Small intestine (tissue), 16 donors: ENCODE measurements at places on chromosomes 1 and 21.
A peak's percentile ranks its signal among the peaks of the same experiment; 100 is the strongest.

DNA sequence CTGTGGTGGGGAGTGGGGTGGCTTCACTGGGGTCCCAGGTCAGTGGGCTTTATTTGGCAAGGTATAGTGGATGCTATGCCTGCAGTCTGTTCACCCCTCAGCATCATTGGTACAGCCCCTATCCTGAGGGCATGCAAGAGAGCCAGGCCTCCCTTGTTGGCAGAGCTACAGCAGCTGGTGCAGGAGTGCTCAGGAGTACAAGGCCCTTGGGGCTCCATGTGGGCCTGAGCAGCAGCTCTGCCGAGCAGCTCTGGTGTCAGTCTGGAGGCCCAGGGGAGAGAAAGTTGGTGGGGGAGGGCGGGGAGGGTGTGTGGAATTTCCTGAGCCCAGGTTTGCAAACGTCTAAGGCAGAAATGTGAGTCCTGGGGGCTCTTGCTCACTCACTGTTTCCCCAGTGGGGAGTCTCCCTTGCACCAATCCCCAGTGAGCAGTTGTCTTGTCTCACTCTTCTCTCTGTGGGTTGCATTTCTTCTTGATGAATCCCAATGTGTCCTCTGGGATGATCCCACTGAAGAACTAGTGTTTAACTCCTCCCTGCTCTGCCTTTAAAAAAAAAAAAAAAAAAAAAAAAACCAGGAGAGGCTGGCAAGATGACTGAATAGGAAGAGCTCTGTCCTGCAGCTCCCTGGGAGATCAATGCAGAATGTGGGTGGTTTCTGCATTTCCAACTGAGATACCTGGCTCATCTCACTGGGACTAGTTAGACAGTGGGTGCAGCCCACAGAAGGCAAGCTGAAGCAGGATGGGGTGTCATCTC is 39.5 kb upstream of the CYP4X1 start:
- DNase-seq = no peak

DNA sequence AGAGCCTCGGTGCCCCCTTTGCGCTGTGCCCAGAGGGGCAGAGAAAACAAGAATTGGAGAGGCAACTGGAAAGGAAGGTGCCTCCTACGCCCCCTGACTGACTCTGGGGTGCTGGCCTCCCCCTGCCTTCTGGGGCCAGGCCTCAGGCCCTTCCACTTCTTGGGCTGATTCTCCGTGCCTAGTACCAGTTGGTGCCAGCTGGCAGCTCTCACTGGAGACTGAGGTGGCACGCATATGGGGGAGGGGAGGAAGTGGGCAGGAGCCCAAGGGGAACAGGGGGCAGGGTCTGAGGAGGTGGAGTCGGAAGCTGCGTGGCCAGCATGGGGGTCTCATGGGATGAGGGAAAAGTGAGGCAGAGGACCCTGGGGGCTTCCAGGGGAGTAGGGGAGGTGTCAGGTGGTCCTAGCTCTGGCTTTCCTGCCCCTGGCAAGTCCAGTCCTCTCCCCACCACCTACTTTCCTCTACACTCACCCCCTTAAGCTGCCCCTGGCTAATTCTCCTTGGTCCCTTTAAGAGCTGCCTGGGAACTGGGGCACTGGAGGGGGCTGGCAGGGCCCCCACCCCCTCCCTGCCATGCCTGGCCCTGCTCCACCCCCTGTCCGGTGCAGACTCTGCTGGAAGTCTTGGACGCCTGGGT is 6.5 kb upstream of the SEMA4A start:
- no peak for DNase-seq

DNA sequence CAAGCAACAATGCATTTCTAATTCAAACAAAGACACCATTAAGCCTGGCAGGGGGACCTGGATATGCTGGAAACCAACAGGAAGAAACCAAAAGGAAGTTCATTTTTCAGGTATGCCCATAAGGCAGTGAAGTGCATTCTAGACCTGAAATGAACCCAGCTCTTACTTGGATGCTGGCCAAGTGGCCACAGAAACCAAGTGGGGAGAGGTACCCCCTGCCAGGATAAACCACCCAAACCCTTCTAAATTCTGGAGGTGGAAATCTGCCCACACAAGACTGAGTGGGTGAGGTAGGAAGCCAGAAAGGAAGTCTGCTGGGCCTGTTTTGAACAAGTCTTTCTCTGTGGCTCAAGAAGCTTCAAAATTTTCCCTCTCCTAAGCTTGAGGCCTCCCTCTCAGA is 2.6 kb downstream of the CD5L start:
- DNase-seq = no peak

DNA sequence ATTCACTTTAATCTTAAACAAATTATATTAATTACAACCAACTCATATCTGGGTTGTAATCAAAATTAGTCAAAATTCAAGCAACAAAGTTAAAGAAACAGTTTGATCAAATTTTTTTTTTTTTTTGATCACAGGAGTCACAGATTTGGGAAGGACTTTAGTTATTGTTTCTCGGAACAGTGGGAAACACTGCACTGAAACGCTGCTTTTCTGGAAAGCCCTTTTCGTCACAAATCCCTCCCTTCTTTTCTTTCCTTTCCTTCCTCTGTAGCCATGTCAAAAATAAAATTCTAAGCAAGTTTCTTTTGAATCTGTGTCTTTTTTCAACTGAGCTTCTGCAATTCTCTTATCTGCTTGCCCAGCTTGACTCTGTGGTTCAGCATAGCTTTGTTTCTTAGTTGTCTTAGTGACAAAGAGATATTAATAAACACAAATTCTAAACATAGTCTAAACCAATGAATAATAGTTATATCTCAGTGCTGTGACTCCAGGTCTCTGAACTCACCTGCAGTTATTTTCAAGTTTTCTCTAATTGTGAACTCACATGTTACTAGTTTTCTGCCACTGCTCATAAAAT is 53.8 kb downstream of the PTGS2 start:
- no peak for DNase-seq

GRCh38 chr1:221696027-221696426 is 45.9 kb downstream of the DUSP10 start:
- DNase-seq = no peak

DNA sequence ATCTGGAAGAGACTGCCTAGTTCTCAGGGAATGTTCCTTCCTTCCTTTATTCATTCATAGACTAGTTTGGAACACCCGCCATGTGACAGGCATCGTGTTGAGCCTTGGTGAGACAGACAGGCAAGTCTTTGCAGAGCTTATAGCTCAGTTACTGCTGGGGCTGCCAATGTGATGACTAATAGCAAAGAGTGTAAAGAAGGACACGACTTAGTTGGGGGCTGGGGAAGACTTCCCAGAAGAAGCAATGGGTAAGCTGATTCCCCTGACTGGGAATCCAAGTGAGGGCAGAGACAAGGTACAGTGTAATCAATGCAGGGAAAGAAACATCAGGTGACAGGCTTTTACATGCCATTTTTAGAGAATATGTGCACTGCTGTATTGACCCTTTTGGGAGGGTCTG is 51.2 kb downstream of the TENT5C start:
- no peak for DNase-seq

- DNase-seq = no peak
These were observed 1528.0 kb upstream of the TPTE start for GRCh38 chr21:8993284-8993942.

GRCh38 chr1:181768211-181768929 is 285.1 kb downstream of the CACNA1E start:
- DNase-seq = no peak

- DNase-seq = no peak
These were observed 37.1 kb upstream of the SLC30A10 start for GRCh38 chr1:219965285-219966070.

DNA sequence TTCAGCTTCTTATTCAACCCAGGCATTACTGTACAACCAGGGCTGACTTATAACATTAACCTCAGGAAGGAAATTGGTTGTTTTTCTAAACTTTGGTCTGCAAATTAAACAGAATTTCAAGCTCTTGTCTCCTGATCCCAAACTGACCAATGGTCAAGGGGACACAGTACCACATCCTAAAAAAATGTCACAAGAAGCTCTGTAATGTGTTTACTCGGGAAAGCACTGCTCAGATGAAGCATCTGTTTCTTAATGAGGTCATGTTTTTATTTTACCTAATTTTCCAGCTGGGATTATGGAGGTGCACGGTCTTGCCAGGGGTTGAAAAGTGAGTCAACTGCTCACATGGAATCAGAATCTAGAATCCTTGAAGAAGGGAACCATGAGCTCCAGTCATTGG is 18.7 kb downstream of the ADAMTS5 start:
- DNase-seq = no peak

- no peak for DNase-seq
These were observed 327.0 kb downstream of the NPHP4 start for GRCh38 chr1:5664906-5665875.

GRCh38 chr1:225940385-225941151 is 452 bp downstream of the LEFTY2 start:
- no peak for DNase-seq

- DNase-seq = no peak
These were observed 5.4 kb downstream of the SOAT1 start for GRCh38 chr1:179298952-179299351.

GRCh38 chr1:28296401-28297261 is 32.2 kb upstream of the MED18 start:
- DNase-seq = peak; percentile 97

- DNase-seq = no peak
These were observed 46.8 kb downstream of the TRPM2 start for GRCh38 chr21:44399955-44400790.

DNA sequence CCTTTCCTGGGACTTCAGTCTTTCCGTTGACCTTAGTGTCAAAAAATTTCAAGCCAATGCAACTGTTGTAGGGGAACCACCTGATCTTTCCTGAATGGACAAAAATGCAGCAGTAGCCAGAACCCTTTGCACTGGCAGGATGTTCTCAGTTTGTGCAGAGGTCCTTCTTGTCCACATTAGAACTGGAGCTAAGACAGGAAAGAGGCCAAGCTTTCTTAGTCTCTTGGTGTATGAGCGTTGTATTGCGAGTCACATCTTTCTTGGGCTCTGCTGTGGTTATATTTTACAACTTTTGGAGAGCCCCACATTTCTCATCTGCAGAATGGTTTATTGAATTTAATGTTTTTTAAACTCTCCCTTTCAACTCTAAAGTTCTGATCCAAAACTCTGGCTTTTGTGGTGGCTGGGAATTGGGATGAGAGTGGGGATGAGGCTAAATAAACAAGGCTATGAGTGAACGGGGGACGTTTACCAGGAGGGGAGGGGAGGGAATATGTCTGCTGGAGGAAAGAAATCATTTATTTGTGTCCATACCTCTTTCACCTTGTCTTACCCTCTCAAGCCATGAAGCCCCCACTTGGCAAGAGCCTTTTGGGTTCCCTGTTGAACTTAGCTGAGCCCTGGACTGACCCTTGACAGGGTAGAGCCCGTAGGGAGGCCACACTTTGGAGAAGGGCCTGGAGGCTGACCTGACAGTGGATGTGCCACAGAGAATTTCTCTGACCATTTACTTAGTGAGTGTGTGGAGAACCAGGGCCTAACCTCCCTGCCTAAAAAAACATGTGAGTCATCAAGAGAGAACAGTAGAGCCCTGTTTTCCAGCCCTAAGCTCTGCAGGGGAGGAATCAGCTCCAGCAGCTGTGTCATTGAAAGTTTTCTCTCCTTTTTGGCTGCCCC is 586 bp downstream of the CHI3L2 start:
- no peak for DNase-seq

DNA sequence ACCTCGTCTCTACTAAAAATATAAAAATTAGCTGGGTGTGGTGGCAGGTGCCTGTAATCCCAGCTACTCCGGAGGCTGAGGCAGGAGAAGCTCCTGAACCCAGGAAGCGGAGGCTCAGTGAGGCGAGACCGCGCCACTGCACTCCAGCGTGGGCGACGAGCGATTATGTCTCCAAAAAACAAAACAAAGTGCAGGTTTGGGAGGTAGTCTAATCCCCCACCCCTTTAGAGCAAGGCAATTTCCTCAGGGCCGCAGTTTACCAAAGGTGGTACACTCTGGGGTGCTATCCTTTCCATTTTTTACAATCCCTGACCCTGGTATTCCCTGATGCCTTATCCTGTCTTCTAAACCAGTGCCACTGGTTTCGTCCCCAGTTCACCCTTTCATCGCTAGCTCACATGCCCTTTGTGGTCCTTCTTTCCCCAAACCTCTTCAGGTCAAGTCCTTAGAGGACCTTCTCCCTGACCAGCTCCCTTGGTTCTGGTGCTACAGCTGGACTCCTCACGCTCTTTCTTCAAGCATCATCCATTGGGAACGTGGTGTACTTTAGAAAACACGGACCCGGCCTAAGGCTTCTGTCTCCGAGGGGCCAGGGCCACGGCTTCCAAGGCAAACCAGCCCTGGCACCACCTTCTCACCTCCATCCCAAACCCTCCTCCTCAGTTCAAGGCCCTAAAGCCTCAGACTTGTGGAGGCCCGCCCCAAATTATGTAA is 873 bp downstream of the IFT25 start:
- no peak for DNase-seq

DNA sequence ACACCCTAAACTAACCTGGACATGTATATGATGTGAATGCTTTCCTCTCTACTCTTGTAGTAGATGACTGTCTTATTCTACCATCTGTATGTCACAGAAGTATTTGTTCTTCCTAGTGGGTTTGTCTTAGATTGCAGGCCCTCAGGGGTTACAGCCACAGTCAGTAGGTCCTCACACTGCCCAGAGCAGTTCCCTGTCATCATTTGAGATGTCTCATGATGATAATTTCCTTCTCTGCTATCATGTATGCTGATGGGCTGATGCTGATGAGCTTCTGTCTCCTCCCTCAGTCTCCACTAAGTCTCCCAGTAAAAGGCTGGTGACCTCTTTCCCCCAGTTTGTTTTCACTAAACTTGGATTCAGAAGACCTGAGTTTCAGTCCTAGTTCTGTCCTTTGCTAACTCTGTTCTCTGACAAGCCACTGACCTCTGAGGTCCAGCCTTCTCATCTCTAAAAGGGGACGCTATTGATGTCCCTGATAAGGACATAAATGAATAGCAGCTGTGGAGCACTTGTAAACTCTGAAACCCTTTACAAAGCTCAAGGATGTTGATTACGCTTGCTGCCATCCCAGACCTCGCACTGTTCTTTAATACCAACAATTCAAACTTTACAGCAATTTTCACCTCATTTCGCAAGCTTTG is 3.1 kb upstream of the ETV3 start:
- DNase-seq = no peak

DNA sequence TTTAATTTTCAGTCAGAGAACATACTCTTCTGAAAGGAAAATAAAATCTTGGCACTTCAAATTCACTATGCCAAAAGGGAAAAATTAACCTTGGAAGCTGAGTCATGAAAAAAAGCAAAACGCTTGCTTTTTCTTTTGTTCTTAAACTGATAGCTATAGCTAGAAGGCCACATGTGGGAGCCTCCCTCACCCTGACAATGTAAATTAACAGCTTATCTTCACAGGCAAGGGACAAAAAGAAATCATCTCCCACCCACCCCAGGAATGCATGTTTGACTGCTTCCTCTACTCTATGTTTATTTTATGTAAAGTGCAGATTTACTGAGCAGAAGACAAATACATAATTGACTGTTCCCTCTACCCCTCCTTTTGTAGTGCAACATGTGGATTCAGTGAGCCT is 38.0 kb downstream of the EBNA1BP2 start:
- DNase-seq = no peak

- no peak for DNase-seq
These were observed 121.6 kb downstream of the SYT2 start for GRCh38 chr1:202588503-202589189.

- DNase-seq = no peak
These were observed 5.6 kb downstream of the JAK1 start for GRCh38 chr1:64960731-64961130.
